ENCODE measurements at places on chromosomes 5 and 9.

GRCh38 chr5:62896121-62896893 lies 317.7 kb downstream of the LRRC70 start:
- no peak for DNase-seq

DNA sequence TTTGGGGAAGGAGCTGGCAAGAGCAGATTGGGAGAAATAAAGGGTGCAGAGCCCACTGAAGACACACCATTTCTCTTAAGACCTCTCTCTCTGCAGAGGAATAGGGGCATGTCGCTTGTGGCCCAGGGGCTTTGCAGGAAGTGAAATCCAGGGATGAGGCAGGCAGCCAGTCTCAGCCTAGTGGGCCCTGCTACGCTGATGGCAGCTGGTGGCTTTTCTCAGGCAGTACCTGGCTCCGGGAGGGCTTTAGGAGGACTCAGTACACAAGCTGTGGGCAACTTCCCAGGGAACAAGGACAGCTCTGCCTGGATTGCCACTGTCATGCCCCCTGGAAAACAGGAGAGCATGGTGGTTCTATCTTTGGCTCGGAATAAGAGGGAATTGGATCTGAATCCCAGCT lies 76.2 kb upstream of the NEURL1B start:
- DNase-seq = no peak

GRCh38 chr5:178602752-178603151 lies 12.6 kb upstream of the COL23A1 start:
- DNase-seq = no peak

DNA sequence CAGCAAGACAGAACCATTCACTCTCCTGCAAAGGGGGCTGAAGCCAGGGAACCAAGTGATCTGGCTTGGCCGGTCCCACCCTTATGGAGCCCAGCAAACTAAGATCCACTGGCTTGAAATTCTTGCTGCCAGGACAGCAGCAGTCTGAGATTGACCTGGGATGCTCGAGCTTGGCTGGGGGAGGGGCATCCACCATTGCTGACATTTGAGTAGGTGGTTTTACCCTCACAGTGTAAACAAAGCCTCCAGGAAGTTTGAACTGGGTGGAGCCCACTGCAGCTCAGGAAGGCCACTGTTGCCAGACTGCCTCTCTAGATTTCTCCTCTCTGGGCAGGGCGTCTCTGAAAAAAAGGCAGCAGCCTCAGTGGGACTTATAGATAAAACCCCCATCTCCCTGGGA lies 60.5 kb downstream of the TNFSF8 start:
- peak; percentile 66 for DNase-seq

DNA sequence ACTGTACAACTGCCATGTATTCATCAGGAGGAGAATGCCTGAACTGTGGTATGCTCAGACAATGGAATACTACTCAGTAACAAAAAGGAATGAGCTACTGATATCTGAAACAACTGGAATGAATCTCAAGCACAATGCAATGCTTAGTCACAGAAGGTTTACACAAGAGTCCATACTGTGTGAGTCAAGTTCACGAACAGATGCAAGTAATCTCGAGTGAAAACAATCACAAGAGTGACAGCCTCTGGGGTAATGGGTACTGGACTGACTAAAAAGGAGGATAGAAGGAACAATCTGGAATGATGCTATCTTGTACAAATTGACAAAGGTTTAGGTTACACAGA lies 19.5 kb upstream of the GOLGA1 start:
- DNase-seq = no peak

GRCh38 chr5:172109749-172110148 lies 78.3 kb downstream of the STK10 start:
- no peak for DNase-seq

- no peak for DNase-seq
Measured at GRCh38 chr9:131690941-131691573, 48.8 kb downstream of the RAPGEF1 start.

DNA sequence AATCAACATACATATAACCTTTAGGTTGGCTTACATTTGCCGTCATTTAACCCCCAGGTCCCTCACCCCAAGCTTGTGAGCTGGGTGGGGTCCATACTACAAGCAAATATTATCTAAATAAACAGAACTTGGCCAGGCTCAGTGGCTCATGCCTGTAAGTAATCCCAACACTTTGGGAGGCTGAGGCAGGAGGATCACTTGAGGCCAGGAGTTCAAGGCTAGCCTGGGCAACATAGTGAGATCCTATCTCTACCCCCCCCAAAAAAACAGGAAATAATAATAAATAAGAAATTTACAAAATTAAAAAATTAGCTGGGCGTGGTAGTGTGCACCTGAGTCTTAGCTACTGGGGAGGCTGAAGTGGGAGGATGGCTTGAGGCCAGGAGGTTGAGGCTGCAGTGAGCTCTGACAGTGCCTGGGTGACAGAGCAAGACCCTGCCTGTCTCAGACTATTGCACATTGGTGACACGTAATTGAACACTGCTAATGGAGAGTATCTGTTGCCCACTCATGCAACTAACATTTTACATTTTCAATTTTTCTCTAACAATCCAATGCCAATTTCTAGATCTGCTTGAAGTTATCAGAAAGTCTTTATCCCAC lies 18.9 kb downstream of the FNBP1 start:
- no peak for DNase-seq

- no peak for DNase-seq
Measured at GRCh38 chr5:73740274-73740790, 114.3 kb downstream of the ARHGEF28 start.

DNA sequence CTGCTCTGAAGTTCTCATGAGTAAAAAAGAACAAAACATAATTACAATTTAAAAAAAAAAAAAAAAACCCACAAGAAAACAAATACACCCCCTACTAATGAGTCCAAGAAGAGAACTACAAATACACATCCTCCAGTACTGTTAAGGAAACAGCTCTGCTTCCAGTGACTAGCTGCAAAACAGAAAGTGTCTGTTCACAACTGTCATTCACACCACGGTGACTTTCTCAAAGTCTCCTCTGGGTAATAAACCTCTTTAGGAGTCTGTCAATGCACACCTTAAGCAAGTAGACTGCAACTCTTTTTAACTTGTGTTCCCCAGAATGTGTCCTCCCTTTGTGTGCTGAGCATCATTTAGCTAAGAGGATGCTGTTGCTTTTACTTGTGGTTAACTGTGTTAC lies 6.2 kb downstream of the REEP5 start:
- no peak for DNase-seq

GRCh38 chr9:128061275-128061960 lies 5.7 kb downstream of the NAIF1 start:
- peak; percentile 28 for DNase-seq

DNA sequence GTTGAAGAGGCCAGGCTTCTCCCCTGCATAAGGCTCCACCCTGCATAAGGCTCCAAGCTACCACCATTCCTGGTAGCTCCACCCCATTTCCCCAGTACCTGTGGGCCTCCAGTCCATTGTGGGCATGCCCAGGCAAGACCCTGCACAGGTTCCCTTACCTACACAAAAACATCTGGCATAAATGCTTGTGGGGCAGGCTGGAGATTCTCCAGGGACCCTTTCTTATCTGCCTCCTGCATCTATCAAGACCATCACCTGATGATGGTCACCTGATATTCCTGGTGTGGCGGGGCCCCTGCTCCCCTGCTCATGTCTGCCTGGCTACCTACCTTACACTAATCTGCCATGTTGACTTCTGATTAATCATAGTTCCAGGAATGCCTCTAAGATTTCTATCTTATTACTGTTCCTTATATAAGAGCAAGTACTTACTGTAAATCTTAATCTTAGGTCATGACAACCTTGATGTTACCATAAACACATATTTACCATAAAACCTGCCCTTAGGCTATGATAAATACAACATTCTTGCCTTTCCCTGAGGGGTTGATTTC lies 41.0 kb downstream of the FGD3 start:
- no peak for DNase-seq
